ENCODE measurements at places on chromosomes 3 and 15. TPM values are rescaled to one million over a fixed set of nuclear protein-coding genes. Genes with fewer than 3 reads are reported as not detected.

Gene TMEM207
- total RNA-seq: not detected

Gene NANOGP8
- not detected for total RNA-seq

Gene SNX1
- 78.7 TPM for total RNA-seq

Gene SPINK8
- not detected for total RNA-seq

Gene REC114
- not detected for total RNA-seq

Gene LMCD1
- 84.7 TPM for total RNA-seq

Gene SAMD7
- total RNA-seq: not detected

Gene AGTR1
- 0.72 TPM for total RNA-seq

Gene MEX3B
- 4.2 TPM for total RNA-seq

Gene ITIH4
- total RNA-seq: 0.63 TPM

Gene GOLGA8T
- 0.80 TPM for total RNA-seq

Gene MCTP2
- not detected for total RNA-seq

Gene MYEF2
- total RNA-seq: 18.2 TPM

Gene TM4SF1
- 1,260 TPM for total RNA-seq

Gene CFAP100
- not detected for total RNA-seq

Gene SERPINI2
- total RNA-seq: not detected

Gene KCNMB2
- not detected for total RNA-seq

Gene PARP15
- not detected for total RNA-seq

Gene AHSG
- 0.11 TPM for total RNA-seq

Gene MYRIP
- total RNA-seq: not detected

Gene CLDN11
- total RNA-seq: 0.21 TPM

Gene CCDC13
- 0.41 TPM for total RNA-seq

Gene CCR9
- not detected for total RNA-seq

Gene GABRR3
- not detected for total RNA-seq

Gene TLR9
- not detected for total RNA-seq

Gene MAPKAPK3
- total RNA-seq: 28.4 TPM

Gene DOCK3
- 0.44 TPM for total RNA-seq

Gene PPARG
- 41.4 TPM for total RNA-seq

All from A549 treated with Mapracorat at 1 μM for 4 hours (cell line).